Parietal lobe (tissue), 2 donors: ENCODE measurements at places on chromosomes 13 and 19. TPM values are rescaled to one million over a fixed set of nuclear protein-coding genes. Genes with fewer than 3 reads are reported as not detected.

Gene MEF2B
- total RNA-seq = 0.31 TPM

Gene KIR2DL4
- not detected for total RNA-seq

Gene LILRB2
- total RNA-seq = not detected

Gene KASH5
- not detected for total RNA-seq

Gene TEX29
- not detected for total RNA-seq

Gene SBSN
- total RNA-seq = not detected

Gene ATP1A3
- 217 TPM for total RNA-seq

Gene ATP4B
- not detected for total RNA-seq

Gene SKA3
- 11.9 TPM for total RNA-seq
